ENCODE measurements at places on chromosomes 1 and 21.

DNA sequence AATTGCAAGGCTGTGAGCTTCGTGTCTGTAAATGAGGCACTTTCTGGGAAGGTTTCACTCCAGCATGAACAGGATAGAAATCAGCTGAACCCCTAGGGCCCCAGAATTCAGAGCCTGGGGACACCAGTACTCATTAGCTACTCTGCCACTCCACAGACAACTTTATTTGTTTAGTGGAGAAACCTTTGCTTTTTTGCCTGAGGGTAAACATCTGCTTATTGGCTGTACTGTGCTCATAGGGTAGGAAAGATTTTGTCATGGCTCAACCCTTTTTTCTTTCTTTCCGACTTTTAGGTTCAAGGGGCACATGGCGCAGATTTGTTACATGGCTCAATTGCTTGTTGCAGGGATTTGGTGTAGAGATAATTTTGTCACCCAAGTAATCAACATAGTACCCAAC, 138.4 kb upstream of the BACE2 start:
- DNase-seq: no peak
- H3K27me3 ChIP-seq: no peaks in the 10 kb centered on the region
- no peaks in the 10 kb centered on the region for H3K4me1 ChIP-seq
- H3K27ac ChIP-seq: no peak overlapping the region
- no peaks in the 10 kb centered on the region for H3K36me3 ChIP-seq
- no peak overlapping the region for H3K4me3 ChIP-seq

- no peaks in the 10 kb centered on the region for H3K36me3 ChIP-seq
- no peaks in the 10 kb centered on the region for H3K4me1 ChIP-seq
- H3K27me3 ChIP-seq: no peaks in the 10 kb centered on the region
- H3K27ac ChIP-seq: no peak overlapping the region
- DNase-seq: no peak
Observed at GRCh38 chr1:10873189-10873588, 76.7 kb upstream of the CASZ1 start.

DNA sequence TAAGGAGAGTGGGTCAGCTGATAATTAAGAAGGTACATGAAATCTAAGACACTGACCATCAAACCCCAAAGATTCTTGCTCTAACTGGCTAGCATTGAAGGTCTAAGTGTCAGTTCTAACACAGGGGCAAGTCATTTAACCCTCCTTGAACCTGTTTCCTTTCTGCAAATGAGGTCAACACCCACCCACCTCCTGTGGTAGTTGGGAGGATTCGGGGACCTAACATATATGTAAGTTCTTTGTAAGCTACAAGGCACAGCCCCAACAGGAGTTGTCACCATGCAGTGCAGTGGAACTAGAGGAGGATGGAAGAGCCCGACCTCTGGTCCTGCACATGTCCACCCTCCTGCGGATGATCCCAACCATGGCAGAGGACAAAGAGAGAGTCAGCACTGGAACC, 2.4 kb downstream of the NUDT17 start:
- no peak overlapping the region for H3K27ac ChIP-seq
- H3K4me1 ChIP-seq: peaks cover 19% of the 10 kb centered on the region
- no peak overlapping the region for H3K4me3 ChIP-seq
- H3K36me3 ChIP-seq: peaks cover 51% of the 10 kb centered on the region
- no peak for DNase-seq

DNA sequence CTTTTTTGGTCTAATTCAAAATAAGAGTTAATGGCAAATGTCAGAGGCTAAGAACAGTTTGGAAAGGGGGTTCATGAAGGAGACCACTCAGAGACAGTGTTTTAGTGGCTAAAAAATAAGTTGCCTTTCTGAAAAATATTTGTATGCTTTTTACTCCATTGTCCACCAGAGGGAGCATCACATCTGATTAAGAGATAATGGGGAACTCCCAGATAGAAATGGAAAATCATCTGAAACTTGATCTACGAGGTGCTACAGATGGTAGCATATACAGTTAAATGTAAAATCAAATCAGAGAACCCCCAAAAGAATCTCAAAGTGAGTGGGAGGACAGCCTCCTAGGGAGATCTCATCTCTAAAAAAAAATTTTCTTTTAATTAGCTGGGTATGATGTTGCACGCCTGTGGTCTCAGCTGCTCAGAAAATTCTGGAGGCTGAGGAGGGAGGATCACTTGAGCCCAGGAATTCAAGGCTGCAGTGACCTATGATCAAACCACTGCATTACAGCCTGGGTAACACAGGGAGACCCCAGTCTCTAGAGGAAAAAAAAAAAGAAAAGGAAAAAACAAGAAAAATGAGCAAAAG, 9.7 kb downstream of the SMYD3 start:
- DNase-seq: no peak
- H3K27me3 ChIP-seq: no peaks in the 10 kb centered on the region
- H3K27ac ChIP-seq: no peak overlapping the region
- H3K4me3 ChIP-seq: no peak overlapping the region

DNA sequence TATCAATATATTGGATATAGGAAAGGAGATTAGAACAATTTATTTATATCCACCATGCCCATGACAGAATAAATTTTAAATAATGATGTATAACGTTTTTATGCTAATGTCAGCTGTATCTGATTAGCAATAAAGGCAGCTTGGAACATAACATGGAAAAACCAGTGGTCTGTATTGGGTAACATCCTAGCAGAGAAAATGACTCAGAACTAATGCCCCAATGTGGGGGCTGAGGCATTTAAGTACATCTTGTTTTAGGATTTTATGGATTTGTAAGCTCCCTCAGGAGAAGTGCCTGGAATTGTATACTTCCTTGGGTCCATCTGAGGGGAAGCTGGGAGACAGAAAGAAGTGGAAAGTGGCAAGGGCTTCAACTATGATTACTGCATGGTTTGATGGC, 82.3 kb downstream of the HMCN1 start:
- H3K4me3 ChIP-seq: no peak overlapping the region
- H3K4me1 ChIP-seq: no peaks in the 10 kb centered on the region
- no peak for DNase-seq
- H3K27me3 ChIP-seq: no peaks in the 10 kb centered on the region

- H3K4me3 ChIP-seq: no peak overlapping the region
- DNase-seq: no peak
- no peaks in the 10 kb centered on the region for H3K36me3 ChIP-seq
Observed at GRCh38 chr1:27049607-27050006, 37.0 kb upstream of the TENT5B start.

GRCh38 chr1:199490769-199491527, 536.6 kb upstream of the NR5A2 start:
- DNase-seq: no peak
- no peaks in the 10 kb centered on the region for H3K4me1 ChIP-seq
- no peaks in the 10 kb centered on the region for H3K27me3 ChIP-seq
- H3K36me3 ChIP-seq: no peaks in the 10 kb centered on the region

- H3K4me1 ChIP-seq: peaks cover 40% of the 10 kb centered on the region
- no peak for DNase-seq
- no peaks in the 10 kb centered on the region for H3K27me3 ChIP-seq
- peaks cover 39% of the 10 kb centered on the region for H3K36me3 ChIP-seq
- H3K27ac ChIP-seq: no peak overlapping the region
Observed at GRCh38 chr1:31912839-31913239, 25.3 kb downstream of the PTP4A2 start.

DNA sequence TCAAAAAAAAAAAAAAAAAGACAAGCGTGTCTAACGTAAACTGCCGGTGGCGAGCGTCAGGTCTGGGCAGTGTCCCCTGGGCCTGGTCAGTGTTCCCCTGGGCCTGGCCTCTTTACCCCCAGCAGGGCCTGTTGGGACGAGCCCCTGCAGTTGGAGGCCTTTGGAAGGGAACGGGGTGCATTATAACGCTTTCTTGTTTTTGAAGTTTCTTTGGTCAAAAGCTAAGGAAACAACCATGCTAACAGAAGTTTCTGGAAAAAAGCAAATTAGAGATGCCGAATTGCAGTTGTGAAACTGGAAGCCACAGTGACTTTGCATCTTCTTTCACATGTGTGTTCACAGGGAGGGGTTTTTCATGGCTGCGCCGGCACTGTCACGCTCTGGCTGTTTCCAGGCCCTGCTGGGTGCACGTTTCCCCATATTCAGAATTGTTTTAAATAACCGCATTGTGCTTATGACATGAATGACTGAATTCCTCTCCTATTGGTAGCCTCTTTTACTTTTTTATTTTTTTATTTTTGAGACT, 16.0 kb downstream of the RRP1 start:
- peaks cover 38% of the 10 kb centered on the region for H3K36me3 ChIP-seq
- no peak for DNase-seq
- no peak overlapping the region for H3K27ac ChIP-seq
- H3K4me3 ChIP-seq: no peak overlapping the region
- no peaks in the 10 kb centered on the region for H3K27me3 ChIP-seq

DNA sequence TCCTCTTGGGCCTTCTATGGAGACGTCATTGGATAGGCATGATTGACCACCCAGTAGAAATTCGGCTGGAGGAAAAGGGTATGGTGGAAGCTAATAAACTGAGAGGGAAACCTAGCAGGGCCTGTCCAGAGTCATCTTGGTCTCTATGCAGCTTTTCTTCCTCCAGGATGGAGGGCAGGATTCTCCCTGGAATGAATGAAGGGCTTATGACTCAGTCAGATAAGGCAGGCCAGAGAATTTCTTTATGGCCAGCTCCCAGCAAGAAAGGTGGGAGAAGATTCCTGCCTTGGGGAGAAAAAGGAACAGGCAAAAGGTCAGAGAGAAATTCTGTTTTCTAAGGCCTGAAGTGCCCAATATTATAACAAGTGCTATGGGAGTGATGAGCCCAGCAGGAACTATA, 17.1 kb downstream of the FBLIM1 start:
- H3K4me1 ChIP-seq: no peaks in the 10 kb centered on the region
- H3K4me3 ChIP-seq: no peak overlapping the region
- H3K27me3 ChIP-seq: no peaks in the 10 kb centered on the region
- H3K27ac ChIP-seq: no peak overlapping the region
- DNase-seq: no peak

- DNase-seq: no peak
- H3K27me3 ChIP-seq: no peaks in the 10 kb centered on the region
- no peaks in the 10 kb centered on the region for H3K36me3 ChIP-seq
- H3K4me3 ChIP-seq: no peak overlapping the region
- peaks cover 32% of the 10 kb centered on the region for H3K4me1 ChIP-seq
Observed at GRCh38 chr1:9449110-9449627, 90.1 kb upstream of the SLC25A33 start.

- no peak for DNase-seq
- H3K27me3 ChIP-seq: no peaks in the 10 kb centered on the region
- H3K4me3 ChIP-seq: no peak overlapping the region
- H3K4me1 ChIP-seq: no peaks in the 10 kb centered on the region
Observed at GRCh38 chr21:14452727-14453241, 69.8 kb upstream of the HSPA13 start.

- H3K27me3 ChIP-seq: no peaks in the 10 kb centered on the region
- H3K4me1 ChIP-seq: peaks cover 12% of the 10 kb centered on the region
- no peaks in the 10 kb centered on the region for H3K36me3 ChIP-seq
- no peak overlapping the region for H3K4me3 ChIP-seq
- peak; percentile 44 for DNase-seq
Observed at GRCh38 chr1:168392958-168393549, 112.4 kb downstream of the TBX19 start.

GRCh38 chr1:45359882-45360513, 19.8 kb upstream of the MUTYH start:
- H3K4me3 ChIP-seq: peak overlapping the region; percentile 29
- peak overlapping the region; percentile 81 for H3K27ac ChIP-seq
- DNase-seq: no peak
- no peaks in the 10 kb centered on the region for H3K27me3 ChIP-seq
- no peaks in the 10 kb centered on the region for H3K36me3 ChIP-seq

- H3K4me1 ChIP-seq: no peaks in the 10 kb centered on the region
- no peaks in the 10 kb centered on the region for H3K36me3 ChIP-seq
- H3K27ac ChIP-seq: no peak overlapping the region
- H3K27me3 ChIP-seq: no peaks in the 10 kb centered on the region
Observed at GRCh38 chr1:183011859-183012258, 11.4 kb upstream of the LAMC1 start.

GRCh38 chr1:21296509-21297354, 6.5 kb upstream of the ECE1 start:
- H3K27ac ChIP-seq: peak overlapping the region; percentile 22
- H3K4me3 ChIP-seq: no peak overlapping the region
- no peak for DNase-seq
- peaks cover 86% of the 10 kb centered on the region for H3K4me1 ChIP-seq
- H3K36me3 ChIP-seq: no peaks in the 10 kb centered on the region

GRCh38 chr1:164183854-164184635, 374.9 kb upstream of the PBX1 start:
- no peak overlapping the region for H3K27ac ChIP-seq
- H3K36me3 ChIP-seq: no peaks in the 10 kb centered on the region
- H3K27me3 ChIP-seq: no peaks in the 10 kb centered on the region
- H3K4me3 ChIP-seq: no peak overlapping the region

- H3K4me3 ChIP-seq: no peak overlapping the region
- H3K4me1 ChIP-seq: peaks cover 49% of the 10 kb centered on the region
- H3K27me3 ChIP-seq: no peaks in the 10 kb centered on the region
- DNase-seq: no peak
Observed at GRCh38 chr1:16245476-16246196, 8.7 kb upstream of the CPLANE2 start.

GRCh38 chr1:226731257-226731893, 7.7 kb downstream of the ITPKB start:
- no peaks in the 10 kb centered on the region for H3K27me3 ChIP-seq
- peaks cover 16% of the 10 kb centered on the region for H3K36me3 ChIP-seq
- no peak overlapping the region for H3K4me3 ChIP-seq
- H3K4me1 ChIP-seq: peaks cover 97% of the 10 kb centered on the region
- H3K27ac ChIP-seq: peak overlapping the region; percentile 45

DNA sequence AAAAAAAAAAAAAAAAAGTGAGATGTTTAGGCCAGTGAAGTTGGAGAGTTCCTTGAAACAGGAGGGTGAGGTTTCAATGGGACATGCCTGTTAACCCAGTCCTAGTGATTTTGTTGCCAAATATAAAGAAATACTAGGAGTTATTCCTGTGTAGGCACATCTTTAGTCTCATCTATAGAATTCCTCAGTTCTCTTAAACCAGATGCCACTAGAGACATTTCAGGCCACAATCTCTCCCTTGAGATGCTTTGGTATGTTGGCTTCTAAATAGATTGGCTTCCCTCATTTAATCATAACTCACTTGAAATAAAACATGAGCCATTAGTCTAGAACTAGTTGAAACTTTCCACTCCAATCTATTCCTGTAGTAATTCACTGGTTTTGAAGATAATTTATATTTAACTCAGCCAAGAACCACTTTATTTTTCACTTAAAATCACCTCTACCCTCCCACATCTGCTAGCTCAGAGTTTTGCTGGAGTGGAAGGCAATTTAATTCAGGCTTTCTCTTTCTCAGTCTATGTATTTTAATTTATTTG, 29.8 kb downstream of the GPR137B start:
- DNase-seq: no peak
- no peaks in the 10 kb centered on the region for H3K27me3 ChIP-seq
- H3K27ac ChIP-seq: no peak overlapping the region
- peaks cover 2% of the 10 kb centered on the region for H3K36me3 ChIP-seq
- peaks cover 4% of the 10 kb centered on the region for H3K4me1 ChIP-seq

GRCh38 chr1:95547005-95547404, 313.0 kb downstream of the RWDD3 start:
- no peak overlapping the region for H3K4me3 ChIP-seq
- H3K27me3 ChIP-seq: no peaks in the 10 kb centered on the region
- no peaks in the 10 kb centered on the region for H3K36me3 ChIP-seq
- no peak overlapping the region for H3K27ac ChIP-seq

All from vagina (tissue), 2 donors.